SK-N-SH (cell line): ENCODE measurements at places on chromosomes 16 and 17. TPM values are rescaled to one million over a fixed set of nuclear protein-coding genes. Genes with fewer than 3 reads are reported as not detected.

DNA sequence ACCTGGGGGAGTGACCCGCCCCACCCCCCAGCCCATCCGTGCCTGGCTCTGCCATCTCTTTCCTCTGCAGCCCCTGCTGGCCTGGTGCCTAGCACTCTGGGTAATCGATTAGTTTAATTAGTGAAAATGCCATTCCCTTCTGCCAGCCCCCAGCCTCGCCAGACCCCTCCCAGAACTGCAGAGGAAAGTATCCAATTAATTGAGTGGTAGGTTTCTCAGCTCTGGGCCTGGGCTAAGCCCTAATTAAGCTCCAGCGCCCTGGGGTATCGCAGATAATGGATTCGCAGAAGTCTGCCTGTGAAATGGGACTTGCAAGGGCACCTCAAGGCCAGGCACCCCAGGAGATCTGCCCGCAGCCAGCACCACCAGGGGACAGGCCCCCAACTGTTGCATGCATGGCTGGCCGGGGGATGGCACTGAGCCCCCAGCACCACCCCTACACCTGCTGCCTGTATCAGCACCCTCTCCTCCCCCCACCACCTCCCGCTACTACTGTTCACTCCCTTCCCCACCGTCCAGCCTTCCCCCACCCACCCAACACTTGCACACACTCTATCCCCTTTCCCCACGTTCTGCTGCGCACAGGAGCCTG, 19.7 kb upstream of the SPPL2C start:
- DNase-seq, result no peak

DNA sequence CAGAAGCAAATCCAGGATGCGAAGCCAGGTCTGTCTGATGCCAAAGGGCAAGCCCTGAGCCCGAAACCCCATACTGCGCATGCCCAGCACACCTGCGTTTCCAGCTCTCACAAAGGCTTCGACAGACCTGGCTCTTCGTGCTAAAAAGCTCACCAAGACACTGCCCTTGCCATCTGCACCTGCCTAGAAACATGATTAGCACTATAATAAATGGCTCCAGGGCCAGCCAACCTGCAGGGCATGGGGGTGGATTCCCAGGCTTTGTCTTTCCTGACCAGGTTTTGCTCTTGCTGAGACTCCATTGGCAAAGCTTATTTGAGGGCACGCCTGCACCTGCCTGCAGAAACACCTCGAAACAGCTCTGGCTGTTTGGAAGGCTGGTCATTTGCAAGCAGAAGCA, 14.4 kb upstream of the PLD6 start:
- no peak for DNase-seq

Gene HOXB8
- not detected in 2 replicates for polyA plus RNA-seq

Gene KRTAP4-7
- not detected in 2 replicates for polyA plus RNA-seq

- no peak for DNase-seq
These were observed 93.3 kb downstream of the BRIP1 start for GRCh38 chr17:61770043-61770442.

DNA sequence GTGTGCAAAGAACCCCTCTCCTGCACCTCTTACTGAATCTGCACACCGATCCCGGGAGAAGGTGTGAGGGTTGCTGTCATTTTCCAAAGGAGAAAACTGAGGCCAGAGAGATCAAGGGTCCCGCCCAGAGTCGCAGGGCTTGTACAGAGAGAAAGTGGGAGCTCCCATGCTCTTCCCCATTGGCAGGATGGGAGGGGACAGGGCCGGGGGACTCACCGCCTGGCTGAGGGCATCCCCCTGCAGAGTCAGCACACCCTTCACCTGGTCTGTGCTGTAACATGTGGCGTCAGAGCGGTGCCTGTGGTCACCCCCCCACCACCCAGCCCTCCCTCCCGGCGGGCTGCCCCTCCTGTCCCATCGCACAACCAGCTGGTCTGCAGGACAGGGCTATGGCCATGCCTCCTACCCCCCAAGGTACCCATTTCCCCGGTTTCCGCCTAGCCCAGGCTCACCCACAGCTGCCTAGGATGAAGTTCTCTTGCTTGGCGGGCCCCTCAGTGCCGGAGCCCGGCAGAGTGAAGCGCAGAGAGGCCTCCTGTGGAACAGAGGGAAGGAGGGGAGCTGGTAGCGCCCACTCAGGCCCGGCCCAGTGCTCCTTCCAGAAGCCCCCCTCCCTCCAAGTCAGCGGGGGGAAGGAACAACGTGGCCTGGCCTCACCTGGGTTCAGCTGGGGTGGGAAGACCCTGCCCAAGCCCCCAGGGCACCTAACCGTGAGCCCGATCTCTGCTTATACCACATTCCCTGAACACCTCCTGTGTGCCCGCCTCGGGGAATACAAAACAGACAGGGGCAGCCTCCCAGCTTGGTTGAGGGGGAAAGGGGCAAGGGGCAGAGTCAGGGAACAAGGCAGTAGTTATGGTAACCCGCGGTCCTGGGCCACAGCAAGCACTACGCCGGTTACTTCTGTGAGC, 1.1 kb downstream of the ROGDI start:
- no peak for DNase-seq

Gene NPTX1
- polyA plus RNA-seq, result 0.05 and 0.16 TPM in 2 replicates

Gene ARL5C
- not detected in 2 replicates for polyA plus RNA-seq

Gene SLFN14
- polyA plus RNA-seq, result not detected in 2 replicates

DNA sequence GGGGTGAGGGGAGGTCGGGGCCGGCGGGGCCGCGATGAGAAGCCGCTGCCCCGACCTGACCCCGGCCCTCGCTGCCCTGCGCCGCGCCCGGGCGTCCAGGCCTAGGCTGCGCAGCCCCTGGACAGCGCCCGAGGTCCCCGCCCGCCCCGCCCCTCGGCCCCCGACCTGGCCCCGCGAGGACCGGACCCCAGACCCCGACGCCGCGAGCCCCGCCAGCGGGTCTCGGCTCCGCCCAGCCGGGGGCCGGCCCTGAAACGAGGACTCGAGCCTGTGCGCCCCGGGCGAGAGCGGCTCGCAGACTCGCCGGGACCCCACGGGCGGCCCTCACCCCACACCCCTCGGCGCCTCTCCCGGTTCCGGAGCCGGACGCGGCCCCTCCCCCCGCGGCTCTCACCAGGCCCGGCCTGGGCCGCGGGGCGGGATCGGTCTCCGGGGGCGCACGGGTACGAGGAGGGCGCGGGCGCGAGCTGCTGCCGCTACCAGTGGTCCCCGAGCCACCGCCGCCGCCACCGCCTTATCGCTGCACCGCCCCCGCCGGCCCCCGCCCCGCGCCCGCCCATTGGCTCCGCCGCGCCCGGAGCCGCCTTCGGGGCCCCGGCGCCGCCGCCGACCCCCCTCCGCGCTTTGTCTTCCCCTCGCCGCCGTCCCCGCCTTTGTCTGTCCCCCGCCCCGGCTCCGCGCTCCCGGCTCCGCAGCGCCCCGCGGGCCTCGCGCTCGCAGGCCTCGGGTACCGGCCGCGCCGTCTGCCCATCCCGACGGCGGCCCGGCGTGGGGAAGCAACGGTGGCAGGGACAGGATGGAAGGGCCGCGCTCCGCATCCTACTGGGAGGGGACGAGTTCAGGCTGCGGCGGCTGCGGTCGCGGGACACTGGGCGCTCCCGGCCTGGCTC, at the start of gene LIMD2:
Gene LIMD2 (minus strand): TSS at position 488 of the 890 bp plus-strand sequence. CDS start 827 bp downstream, outside the sequence.
- DNase-seq, result peak; percentile 99

DNA sequence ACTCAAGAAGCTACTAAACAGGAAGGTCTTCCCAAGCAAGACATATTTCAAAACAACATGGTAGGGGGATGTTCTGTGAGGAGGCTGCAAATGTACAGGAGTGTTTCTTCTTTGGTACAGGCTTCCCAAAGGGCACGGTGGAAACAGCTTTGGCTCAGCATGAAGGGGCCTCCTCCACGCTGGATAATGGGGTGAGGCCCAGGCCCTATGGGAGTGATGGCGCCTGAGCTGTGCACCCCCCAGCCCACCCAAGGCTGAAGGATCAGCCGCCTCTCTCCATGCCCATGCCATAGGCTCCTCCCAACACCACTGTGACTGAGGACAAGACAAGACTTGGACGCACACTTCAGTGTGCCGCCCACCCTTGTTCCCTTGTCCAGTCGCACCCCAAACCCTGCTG, 6.8 kb downstream of the CD300E start:
- DNase-seq, result no peak

Gene KCNH6
- polyA plus RNA-seq, result 0.15 and 0.18 TPM in 2 replicates

DNA sequence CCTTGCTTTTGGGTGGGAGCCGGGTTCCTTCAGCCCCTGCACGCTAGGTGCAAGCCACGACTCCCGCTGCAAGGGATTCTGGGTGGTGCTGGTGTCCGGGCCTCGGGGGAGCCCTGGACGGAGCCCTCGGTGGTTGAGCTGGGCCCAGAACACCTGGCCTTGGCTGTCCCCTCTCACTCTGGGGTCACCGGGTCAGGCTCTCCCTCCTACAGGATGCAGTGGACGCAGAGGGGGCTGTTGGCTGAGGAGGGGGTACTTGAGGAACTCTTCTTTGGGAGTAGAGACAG, 27.9 kb upstream of the SLC38A10 start:
- DNase-seq, result no peak

Gene PRR35
- not detected in 2 replicates for polyA plus RNA-seq

Gene SLC16A13
- 2.5 and 3.9 TPM in 2 replicates for polyA plus RNA-seq

Gene CAPNS2
- 0.13 and 0.24 TPM in 2 replicates for polyA plus RNA-seq

Gene OGFOD3
- polyA plus RNA-seq, result 57.1 and 68.2 TPM in 2 replicates

GRCh38 chr17:73388578-73388905, 76.7 kb upstream of the CDC42EP4 start:
- no peak for DNase-seq

Gene ABCA10
- polyA plus RNA-seq, result 0.07 and 0.11 TPM in 2 replicates

GRCh38 chr17:79874329-79874981, 35.2 kb upstream of the CBX4 start:
- peak; percentile 80 for DNase-seq

Gene RAB37
- polyA plus RNA-seq, result 0.13 and 0.25 TPM in 2 replicates

DNA sequence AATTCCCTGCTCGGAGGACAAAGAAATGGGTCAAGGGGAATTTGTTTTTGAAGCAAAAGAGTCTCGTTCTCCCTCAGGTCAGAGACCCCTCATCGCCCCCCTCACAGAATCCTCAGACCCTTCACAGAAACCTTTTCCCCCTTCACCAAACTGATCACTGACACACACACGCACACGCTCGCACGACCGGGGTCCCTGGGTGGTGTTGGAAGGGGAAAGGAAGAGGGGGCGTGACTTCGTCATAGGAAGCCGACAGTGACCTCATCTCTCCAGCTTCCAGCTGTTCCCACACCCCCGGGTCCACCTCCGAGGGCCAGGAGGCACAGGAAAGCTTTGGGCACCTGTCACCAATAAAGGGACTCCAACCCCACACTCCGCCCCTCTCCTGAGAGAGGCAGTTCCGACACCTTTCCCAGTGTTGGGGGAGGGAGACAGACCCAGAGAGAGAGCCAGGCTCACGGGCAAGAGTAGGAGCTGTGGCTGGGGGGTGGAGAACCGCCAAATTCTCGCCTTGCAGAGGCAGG, 1.2 kb downstream of the ASGR1 start:
- peak; percentile 70 for DNase-seq

GRCh38 chr16:6131526-6132050, 1034.0 kb upstream of the EEF2KMT start:
- DNase-seq, result no peak

GRCh38 chr16:565419-566330, 1.1 kb upstream of the NHLRC4 start:
- peak; percentile 98 for DNase-seq

GRCh38 chr16:81237282-81237681, 1.2 kb upstream of the BCO1 start:
- no peak for DNase-seq

GRCh38 chr17:17531156-17531555, 35.0 kb upstream of the RASD1 start:
- DNase-seq, result no peak

DNA sequence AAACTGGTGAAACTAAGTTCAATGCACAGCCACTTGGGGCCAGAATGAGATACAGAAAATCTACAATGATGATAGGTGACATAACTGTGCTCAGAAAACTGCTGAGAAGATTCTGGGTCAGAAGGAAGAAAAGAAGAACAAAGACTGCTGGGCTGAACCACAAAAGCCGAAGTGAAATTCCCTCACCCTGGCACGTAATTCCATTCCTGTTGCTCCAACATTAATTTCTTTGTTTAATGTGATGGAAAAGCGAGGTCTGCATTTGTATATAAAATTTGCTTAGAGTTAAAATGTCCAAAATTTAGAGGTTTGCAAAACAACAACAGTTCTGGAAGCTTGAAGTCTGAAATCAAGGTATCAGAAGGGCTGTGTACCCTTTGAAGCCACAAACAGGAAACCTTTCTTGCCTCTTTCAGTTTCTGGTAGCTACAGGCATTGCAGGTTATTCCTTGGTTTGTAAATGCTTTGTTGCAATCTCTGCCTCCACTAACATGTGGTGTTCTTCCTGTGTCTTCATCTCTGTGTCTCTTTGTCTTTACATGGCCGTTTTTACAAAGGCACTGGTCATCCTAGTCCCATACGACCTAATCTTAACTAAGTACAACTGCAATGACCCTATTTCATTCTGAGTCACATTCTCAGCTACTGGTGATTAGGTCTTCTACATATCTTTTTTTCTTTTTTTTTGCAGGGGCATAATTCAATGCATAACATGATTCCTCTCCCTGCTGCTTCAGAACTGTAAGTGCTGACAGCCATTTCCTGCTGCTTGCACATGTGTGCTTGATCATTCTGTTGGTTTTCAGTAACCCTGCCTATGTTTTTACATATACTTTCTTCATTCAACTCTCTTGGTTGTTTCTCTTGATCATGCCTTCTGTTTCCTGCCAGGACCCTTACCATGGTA, 603.0 kb upstream of the CDH8 start:
- no peak for DNase-seq

DNA sequence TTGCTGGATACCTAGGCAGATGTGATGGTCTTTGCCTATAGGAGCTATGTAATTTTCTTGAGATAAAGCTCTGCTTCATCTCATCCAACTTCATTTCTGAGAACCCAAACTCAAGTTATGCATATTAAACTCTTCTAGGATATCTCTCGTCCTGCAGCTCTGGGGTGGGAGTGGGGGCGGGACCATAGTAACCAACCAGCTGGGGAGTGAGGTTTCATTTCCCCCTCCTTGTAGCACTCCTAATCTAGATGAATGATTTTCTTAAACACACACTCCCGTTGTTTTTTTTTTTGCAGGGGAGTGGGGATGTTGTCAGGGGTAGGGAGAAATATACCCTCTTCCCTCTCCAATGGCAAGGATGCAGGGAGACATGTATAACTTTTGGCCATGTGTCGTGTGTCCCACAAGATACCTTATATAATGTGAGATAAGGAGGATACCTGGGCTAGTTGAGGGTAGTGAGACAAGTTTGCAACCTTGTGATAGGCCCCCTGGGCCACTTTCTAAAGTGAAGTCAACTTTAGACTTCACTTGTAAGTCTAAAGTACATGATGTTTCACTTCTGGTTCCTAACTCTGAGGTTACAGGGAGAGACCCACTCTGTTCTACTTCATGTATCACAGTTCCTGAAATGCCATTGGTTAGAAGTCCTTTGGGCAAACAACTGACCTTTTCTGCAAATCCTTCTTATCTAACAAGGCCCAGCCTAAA, 10.5 kb upstream of the HEATR6 start:
- DNase-seq, result no peak

DNA sequence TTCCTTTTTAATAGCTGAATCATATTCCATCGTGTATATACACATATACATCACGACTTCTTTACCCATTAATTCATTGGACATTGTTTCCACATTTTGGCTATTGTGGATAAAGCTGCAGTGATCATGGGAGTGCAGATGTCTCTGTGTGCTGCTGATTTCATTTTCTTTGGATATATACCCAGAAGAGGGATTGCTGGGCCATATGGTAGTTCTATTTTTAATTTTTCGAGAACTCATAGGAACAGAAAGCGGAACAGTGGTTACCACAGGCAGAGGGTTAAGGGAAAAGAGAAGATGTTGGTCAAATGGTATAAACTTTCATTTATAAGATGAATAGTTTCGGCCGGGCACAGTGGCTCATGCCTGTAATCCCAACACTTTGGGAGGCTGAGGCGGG, 187.4 kb upstream of the MYOCD start:
- DNase-seq, result no peak
